ENCODE measurements at places on chromosomes 4 and X.

DNA sequence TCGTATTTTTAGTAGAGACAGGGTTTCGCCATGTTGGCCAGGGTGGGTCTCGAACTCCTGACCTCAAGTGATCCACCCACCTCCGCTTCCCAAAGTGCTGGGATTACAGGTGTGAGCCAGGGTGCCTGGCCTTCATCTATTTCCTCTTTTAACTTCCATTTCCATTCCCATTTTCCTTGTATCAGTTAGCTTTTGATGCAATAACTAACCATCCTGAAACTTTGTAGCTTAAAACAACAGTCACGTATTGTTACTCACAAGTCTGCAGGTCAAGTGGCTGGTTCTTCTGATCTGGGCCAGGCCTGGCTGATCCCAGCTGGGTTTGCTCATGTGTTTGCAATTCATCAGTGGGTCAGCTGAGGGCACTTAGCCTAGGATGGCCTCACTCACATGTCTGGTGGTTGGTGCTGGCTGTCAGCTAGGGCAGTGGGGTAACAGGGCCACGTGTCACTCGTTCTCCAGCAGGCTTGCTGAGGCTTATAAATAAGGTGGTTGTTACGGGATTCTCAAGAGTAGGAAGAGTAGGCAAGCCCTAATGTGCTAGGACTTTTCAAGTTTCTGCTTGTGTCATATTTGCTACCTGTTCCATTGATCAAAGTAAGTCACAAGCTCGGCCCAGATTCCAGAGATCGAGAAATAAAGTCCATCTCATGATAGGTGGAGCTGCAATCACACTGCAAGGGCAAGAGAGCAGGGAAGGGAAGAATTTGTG, 88.2 kb downstream of the SOWAHB start:
- DNase-seq = no peak

- no peak for DNase-seq
Measured at GRCh38 chrX:151713849-151714248, 2.0 kb upstream of the FATE1 start.

- DNase-seq = no peak
Measured at GRCh38 chr4:110553197-110553596, 69.7 kb downstream of the PITX2 start.

DNA sequence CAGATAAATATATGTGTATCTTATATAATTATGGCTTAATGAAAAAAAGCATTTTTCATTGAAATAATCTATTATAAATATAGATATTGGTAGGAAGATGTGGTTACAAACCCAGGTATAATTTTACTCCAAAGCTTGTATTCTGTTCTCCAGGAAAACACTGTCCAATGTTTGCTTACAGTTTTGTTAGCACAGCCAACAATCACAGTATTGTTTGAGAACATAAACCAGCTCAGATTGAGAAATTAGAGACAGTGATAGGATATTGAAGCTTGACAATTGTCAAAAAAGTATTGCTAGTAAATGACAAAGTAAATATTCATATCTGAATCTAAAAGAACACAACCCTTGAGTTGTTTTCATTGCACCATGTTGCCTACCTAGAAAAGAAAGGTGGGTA, 228.8 kb downstream of the ADGRL3 start:
- no peak for DNase-seq

DNA sequence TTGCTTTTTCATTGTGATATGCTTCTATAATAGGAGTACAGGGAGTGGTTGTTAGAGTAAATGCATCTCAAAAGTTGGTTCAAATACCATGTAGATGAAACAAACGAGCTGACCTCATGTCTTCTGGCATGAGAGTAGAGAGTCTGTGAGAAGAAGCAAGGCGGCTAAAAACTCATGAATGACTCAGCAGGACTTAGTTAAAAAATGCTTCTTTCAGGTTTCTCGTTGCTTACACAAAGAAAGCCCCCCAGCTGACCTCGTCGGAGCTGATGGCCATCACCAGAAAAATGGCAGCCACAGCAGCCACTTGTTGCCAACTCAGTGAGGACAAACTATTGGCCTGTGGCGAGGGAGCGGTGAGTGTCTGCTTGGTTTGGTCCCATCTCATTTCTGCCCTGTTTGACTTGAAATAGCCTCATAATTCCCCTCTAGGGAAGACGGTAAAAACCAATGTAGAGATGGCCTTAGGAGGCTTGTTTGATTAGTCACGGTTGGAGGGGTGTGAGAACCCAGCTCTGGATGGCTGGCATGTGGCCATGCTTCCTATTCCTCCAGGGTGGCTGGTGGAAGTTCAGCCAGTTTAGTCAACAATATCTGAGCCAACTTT, 14.5 kb downstream of the AFP start:
- peak; percentile 12 for DNase-seq

DNA sequence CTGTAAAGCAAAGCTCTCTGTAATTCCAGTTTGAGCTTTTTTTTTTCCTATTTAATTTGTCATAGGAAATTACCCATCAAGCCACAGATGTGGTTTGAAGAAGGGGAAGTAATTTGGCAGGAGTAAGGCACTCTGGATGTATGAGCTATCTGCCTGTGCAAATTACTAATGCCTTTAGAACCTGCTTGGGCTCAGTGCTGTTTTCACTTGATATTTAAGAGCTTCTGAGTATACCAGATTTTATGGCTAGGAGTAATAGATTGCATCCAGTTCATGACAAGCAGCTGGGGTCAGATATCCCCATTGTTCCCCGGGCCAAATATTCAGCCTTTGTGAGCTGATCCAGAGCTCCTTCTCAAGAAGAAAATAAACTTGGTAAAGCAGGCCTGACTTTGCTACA, 89.1 kb downstream of the DCAF8L2 start:
- DNase-seq = no peak

DNA sequence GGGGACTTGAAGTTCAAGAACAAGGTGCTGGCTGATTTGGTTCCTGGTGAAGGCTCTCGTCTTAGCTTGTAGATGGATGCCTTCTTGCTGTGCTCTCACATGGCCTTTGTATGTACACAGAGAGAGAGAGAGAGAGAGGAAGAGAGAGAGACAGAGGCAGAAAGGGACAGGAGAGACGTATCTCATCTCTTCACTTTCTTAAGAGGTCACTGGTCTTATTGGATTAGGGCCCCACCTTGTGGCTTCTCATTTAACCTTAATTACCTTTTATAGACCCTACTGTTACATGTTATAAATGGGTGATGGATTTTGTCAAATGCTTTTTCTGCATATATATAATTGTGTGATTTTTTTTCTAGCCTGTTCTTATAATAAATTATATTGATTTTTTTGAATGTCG, 1444.2 kb downstream of the ADGRL3 start:
- DNase-seq = peak; percentile 38

DNA sequence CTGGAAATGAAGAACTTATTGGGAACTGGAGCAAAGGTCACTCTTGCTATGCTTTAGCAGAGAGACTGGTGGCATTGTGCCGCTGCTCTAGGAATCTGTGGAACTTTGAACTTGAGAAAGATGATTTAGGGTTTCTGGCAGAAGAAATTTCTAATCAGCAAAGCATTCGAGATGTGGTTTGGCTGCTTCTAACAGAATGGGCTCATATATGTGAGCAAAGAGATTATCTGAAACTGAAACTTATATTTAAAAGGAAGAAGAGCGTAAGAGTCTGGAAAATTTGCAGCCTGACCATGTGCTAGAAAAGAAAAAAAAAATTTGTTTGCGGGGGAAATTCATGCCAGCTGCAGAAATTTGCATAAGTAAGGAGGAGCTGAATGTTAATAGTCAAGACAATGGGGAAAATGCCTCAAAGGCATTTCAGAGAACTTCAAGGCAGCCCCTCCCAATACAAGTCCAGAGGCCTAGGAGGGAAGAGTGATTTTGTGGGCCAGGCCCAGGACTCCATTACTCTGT, 35.9 kb upstream of the PAPSS1 start:
- DNase-seq = no peak

DNA sequence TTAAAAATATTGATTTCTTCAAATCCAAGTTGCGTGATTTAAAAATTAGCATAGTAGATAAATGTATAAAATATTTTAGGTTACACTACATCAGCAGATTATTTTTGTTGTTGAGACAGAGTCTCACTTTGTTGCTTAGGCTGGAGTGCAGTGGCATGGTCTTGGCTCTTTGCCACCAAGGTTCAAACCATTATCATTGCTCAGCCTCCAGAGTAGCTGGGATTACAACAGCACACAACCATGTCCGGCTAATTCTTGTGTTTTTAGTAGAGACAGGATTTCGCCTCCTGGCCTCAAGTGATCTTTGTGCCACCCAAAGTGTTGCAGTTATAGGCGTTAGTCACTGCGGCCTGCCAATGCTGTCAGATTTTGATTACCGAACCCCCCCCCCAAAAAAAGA, 1390.5 kb upstream of the TENM3 start:
- no peak for DNase-seq

DNA sequence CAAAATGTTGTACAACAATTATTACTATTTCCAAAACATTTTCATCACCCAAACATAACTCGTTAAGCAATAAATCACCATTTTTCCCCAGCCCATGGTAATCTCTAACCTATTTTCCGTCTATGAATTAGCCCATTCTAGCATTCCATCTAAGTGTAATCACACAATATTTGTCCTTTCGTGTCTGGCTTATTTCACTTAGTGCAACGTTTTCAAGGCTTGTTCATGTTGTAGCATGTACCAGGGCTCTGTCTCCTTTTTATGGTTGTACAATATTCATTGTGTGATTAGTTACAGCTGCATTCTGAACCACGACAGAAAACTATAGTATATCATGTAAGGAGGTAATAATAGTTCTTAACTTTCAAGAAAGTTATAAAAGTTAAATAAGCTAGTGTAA, 656.0 kb upstream of the HS3ST1 start:
- DNase-seq = no peak

GRCh38 chr4:153038623-153039311, 102.6 kb downstream of the FHDC1 start:
- DNase-seq = no peak

GRCh38 chrX:13923845-13924244, 105.8 kb downstream of the GEMIN8 start:
- DNase-seq = no peak
